Esophagus mucosa (tissue), 1 donor: ENCODE measurements at places on chromosomes 3 and 15. TPM values are rescaled to one million over a fixed set of nuclear protein-coding genes. Genes with fewer than 3 reads are reported as not detected.
A peak's percentile ranks its signal among the peaks of the same experiment; 100 is the strongest.

GRCh38 chr3:140206196-140207040 lies 271.4 kb downstream of the CLSTN2 start:
- ATAC-seq, result no peak

DNA sequence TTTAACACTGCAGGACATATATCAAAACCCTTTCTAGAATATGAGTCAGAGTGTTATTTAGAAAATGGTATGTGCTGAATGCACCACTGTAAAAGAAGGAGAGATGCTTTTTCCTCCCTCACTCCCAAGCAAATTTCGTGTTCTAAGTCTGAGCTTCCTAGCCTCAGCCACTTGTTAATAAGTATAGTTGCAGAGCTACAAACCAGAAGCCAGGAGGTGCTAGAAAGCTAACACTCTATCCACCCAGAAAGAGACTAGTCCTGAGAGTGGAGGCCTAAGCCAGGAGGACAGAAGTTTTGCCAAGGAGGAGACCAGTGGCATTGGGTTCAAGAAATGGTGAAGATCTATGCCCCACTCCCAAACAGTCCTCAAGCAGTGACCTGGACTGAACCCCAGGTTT lies 40.5 kb upstream of the GYG1 start:
- no peak for ATAC-seq

CLDN1 gene
- 40.3 TPM for total RNA-seq

DNA sequence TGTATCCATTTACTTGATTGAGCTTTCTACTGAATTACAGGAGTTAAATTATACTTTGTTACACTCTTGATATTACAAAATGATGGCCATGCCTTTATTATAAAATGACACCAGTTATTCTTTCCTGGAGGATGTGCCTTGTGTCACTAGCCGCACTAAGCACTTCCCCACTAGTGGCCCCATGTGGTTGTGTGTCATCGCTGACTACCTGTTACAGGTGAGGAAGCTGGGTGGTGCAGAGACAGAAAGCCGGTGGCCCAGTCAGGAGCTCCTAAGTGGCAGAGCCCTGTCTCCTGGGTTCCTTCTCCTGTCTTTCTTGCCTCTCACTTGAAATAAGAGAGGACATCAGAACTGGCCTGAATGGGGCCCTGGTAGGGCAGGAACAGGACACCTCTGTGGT lies 96.8 kb downstream of the IGF1R start:
- peak; percentile 79 for ATAC-seq

ATP13A5 gene
- total RNA-seq, result 0.12 TPM

DNA sequence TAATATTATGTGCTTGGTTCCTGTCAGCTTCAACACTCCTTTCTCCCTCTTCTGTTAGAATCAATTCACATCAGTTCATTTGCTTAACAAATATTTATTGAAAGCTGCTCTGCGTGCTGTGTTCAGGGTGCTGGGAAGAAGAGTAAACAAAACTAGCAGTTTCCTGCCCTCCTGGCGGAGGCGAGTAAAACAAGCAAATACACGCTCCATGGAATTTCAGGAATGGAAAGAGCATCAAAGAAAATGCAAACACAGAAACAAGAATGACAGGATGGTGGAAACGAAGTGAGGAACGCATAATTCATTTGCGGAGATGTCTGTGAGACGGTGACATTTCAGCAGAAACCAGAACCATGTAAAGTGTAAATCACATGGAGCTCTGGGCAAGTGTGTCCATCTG lies 49.4 kb upstream of the SPTSSB start:
- ATAC-seq, result peak; percentile 69

CD200R1 gene
- total RNA-seq, result 2.9 TPM

GRCh38 chr3:30012941-30013543 lies 593.4 kb upstream of the TGFBR2 start:
- peak; percentile 61 for ATAC-seq

DNA sequence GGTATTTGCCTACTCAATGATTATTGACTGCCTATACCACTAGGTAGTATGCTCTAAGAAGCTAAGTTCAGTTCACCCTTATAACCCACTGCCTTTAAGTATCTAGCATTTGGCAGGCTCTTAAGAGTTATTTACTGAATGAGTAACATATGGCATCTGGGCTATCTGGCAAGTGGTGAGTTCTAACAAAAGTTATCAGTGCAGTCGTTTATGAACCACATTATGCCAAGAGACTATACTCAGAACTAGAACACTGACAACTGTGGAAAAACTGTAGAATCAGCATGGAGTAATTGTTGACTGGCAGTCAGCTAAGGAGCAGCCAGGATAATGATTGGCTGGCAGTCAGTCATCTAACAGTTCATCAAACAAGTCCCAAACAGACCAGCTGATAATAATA lies 25.8 kb downstream of the RAF1 start:
- ATAC-seq, result no peak

SPATA12 gene
- total RNA-seq, result not detected

SLC9C1 gene
- not detected for total RNA-seq

MITF gene
- total RNA-seq, result 2.1 TPM

- peak; percentile 90 for ATAC-seq
Measured at GRCh38 chr3:72722930-72723726, 125.1 kb downstream of the SHQ1 start.

GP9 gene
- total RNA-seq, result not detected

DNA sequence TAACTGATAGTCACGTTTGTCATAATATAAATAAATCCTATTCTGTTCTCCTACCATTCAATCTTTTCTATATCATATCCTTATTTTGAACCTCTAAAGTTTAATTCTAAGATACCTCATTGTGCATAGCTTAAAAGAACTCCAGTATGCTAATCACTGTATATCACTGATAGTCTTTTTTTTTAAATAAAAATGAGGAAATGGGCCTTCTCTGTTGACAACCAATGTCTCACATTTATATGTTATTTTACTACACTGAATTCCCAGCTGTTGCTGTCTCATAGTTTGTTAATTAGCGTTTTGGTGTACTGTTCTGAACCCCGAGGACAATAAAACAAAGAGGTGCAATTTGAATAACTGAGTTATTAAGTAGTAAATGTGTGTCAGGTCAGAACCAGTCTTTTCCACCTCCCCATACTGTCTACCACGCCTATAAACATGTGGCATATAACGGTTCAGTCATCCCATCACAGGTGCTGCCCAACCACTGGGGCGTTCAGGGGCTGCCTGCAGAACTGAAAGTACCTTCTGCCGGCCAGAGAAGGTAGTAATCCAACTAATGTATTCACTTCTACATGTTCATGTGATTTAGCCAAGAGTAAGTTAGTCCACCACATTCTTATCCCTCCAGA lies 14.9 kb downstream of the CBLB start:
- peak; percentile 59 for ATAC-seq

- ATAC-seq, result no peak
Measured at GRCh38 chr3:188043891-188044290, 110.1 kb upstream of the LPP start.

- ATAC-seq, result no peak
Measured at GRCh38 chr3:2645001-2645400, 465.2 kb downstream of the IL5RA start.

- ATAC-seq, result no peak
Measured at GRCh38 chr3:165503825-165504224, 307.6 kb upstream of the SLITRK3 start.

CLEC3B gene
- 3.1 TPM for total RNA-seq

CFAP44 gene
- 2.9 TPM for total RNA-seq

DNA sequence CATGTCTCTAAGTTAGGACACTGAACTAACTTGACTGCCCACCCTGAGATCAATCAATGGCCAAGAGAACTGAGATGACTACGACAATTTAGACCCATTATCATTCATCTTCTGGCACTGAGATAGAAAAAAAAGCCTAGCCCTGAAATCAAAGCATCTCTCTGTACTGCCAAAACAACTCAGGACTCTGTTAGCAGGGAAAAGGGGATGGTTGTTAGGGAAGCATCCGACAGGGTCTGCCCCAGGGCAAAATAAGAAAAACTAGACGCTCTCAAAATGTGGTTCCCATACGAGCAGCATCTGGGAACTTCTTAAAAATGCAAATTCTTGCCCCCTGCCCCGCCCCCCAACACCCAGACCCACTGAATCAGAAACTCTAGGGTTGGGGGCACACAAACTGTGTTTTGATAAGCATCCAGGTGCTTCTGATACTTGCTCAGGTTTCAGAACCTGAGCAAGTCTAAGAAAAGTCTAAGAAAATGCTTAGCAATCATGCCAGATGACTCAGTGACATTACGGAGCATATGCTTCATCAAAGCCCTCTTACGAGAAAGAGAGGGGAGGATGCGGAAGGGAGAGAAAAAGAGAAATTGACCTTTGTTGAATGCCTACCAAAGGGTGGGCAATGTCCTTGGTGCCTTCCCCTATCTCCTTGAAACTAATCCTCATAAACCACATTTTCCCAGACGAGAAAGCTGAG lies 172.8 kb upstream of the HES1 start:
- peak; percentile 65 for ATAC-seq

- ATAC-seq, result peak; percentile 21
Measured at GRCh38 chr15:69668963-69669362, 216.3 kb downstream of the RPLP1 start.

GORASP1 gene
- total RNA-seq, result 23.5 TPM
